ENCODE measurements at places on chromosomes 12 and 14.

GRCh38 chr14:94077111-94077821 lies 3.7 kb downstream of the DDX24 start:
- DNase-seq, result no peak

DNA sequence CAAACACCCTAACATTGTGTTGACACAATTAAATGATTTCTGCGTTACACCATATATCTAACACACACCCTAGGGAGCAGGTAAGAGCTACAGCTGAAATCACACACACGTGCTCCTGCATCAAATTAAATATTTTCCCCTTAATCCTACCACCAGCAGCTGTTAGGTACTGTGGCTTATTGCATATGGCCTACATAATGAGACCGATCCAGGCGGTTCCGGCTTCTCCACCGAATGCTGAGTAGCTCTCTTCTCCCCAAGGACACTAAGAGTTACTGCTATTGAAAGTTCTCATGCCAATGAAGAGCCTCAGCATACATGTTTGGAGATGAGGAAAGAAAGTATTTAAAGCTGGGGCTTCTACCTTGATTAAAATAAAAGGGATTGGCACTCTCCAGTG lies 472.2 kb upstream of the STXBP6 start:
- DNase-seq, result no peak

DNA sequence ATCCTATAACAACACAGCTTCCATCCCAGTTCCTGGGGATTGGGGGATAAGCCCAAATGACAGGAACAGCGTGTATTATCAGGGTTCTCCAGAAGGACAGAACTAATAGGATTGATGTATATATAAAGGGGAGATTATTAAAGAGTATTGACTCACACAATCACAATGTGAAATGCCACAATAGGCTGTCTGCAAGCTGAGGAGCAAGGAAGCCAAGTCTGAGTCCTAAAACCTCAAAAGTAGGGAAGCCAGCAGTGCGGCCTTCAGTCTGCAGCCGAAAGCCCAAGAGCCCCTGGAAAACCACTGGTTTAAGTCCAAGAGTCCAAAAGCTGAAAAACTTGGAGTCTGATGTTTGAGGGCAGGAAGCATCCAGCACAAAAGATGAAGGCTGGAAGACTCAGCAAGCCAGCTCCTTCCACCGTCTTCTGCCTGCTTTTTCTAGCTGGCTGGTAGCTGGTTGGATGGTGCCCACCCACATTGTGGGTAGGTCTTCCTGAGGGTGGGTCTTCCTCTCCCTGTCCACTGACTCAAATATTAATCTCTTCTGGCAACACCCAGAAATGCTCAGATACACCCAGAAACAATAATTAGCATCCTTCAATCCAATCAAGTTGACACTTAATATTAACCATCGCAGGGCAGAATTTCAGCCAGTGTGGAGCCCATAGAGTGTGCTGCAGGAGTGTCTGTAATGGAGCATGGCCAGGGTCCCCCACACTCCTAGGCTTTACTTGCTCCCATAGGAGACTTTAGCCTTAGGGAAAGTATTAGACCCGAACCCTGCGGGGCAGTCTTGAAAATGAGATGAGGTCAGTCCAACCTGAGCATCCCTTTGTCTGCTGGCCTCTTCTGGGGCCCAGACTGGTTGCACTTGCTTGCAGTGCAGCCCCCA lies 111.1 kb downstream of the SINHCAF start:
- DNase-seq, result no peak

- no peak for DNase-seq
Observed at GRCh38 chr12:7750350-7750749, 3.2 kb upstream of the CLEC4C start.

- DNase-seq, result no peak
Observed at GRCh38 chr12:94123127-94123526, 25.2 kb upstream of the PLXNC1 start.
